NCI-H2171 treated with DMSO at 0.1 percent for 48 hours (cell line): ENCODE measurements at places on chromosomes 6 and 20.

- DNase-seq, result peak; percentile 73
Observed at GRCh38 chr6:53758496-53758895, 36.3 kb upstream of the LRRC1 start.

- DNase-seq, result no peak
Observed at GRCh38 chr6:119308991-119309657, 40.4 kb downstream of the MAN1A1 start.

GRCh38 chr6:106098383-106099234 is 12.5 kb downstream of the PRDM1 start:
- DNase-seq, result no peak

DNA sequence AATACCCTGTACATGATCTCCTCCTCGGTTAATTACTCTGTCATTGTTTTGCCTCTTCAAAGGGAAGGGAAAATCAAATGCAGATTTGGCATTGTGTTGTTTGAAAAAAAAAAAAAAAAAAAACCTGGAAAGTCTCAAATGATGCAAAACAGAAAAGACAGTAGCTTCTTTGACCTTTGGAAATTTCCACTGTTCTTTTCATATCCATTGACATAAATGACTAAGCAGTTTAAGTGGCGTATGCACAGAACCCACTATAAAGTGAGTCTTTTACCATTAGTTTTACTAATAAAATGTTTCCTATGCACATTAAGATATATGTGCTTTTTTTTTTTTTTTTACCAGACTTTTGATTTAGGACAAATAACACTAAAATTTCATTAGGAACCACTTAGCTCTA is 704.3 kb downstream of the TFAP2A start:
- DNase-seq, result no peak

GRCh38 chr20:48698507-48699267 is 129.1 kb downstream of the PREX1 start:
- DNase-seq, result no peak

DNA sequence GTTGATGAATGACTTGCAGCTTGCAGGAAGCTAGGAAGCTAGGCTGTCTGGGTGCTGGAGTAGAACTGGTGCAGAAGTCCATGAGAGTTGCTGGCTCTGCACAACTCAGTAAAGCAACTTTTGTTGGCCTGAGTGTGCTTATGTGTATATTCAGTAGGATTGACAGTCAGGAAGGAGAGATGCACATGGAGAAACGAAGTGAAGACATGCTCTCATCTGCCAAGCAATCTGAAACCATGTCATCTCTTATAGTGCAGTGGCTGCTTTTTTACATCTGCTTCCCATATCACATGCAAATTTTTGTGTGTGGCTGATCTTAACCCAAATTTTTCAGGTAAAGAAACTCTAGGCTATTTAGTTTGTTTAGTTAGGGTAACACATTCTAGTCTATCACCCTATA is 252.4 kb upstream of the HS3ST5 start:
- DNase-seq, result no peak

- no peak for DNase-seq
Observed at GRCh38 chr6:51289041-51289440, 470.4 kb downstream of the TFAP2B start.

DNA sequence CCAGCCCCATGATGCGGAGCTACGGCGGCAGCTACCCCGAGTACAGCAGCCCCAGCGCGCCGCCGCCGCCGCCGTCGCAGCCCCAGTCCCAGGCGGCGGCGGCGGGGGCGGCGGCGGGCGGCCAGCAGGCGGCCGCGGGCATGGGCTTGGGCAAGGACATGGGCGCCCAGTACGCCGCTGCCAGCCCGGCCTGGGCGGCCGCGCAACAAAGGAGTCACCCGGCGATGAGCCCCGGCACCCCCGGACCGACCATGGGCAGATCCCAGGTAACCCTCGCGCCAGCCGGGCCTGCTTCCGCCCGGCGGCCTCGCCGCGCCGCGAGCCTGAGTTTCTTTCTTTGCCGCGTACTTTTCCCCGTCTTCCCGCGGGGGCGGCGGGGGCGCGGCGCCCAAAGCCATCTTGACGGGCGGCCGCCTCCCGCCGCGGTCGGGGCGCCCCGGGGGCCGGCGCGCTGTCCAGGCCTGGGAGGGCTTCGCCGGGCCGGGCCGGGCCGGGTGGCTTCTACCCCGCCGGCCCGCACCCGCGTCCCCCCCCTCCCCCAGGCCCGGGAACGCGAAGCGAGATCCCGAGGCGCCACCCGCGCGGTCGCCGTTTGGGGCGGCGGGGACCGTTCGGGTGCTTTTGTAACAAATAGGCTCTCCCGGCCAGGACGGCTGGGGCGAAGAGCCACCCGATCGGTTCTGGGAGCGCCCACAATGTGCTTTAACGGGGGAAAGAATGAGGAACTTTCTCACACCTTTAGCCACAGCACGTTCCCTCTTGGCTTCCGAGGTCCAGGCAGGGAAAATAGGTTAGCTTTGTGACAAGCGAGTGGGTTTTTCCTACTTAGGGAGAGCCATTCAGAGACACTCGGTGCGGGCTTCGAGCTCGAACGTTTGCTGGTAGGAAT is 2.3 kb downstream of the ARID1B start:
- peak; percentile 60 for DNase-seq

- DNase-seq, result no peak
Observed at GRCh38 chr6:143936778-143937667, 71.0 kb downstream of the PLAGL1 start.

GRCh38 chr20:60313614-60314013 is 355.4 kb downstream of the CDH26 start:
- DNase-seq, result no peak

DNA sequence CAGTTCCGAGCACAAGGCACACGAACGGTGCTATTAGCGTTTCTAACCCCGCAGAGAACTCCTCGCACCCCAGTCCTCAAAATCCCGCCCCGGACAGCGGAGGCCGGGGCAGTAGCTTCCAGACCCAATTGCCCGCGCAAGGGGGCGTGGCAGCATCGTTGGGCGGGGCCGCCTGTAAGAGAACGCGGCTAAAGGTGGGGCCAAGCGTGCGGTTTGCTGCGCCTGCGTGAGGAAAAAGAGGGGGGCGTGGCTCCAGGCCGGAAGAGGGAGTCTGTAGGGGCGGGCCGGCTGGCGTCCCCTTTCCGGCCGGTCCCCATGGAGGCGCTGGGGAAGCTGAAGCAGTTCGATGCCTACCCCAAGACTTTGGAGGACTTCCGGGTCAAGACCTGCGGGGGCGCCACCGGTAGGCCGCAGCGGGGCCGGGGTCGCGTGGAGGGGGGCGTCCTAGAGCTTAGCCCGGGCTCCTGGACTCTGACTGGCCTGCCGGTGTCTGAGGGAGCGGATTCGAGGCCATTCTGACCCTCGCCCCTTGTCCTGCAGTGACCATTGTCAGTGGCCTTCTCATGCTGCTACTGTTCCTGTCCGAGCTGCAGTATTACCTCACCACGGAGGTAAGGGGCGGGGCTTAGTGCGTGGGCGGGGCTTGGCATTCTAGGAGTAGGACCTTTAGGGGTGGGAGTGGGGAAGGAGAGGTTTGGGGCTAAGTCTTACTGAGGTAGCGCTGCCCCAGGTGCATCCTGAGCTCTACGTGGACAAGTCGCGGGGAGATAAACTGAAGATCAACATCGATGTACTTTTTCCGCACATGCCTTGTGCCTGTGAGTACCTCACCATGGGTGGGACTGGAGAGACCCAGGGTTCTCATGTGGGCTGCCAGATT is at the start of gene ERGIC3:
TSS of gene ERGIC3 (plus strand) at position 296 of the 880 bp plus-strand sequence. CDS start at position 316, 20 bp downstream.
- DNase-seq, result peak; percentile 99

DNA sequence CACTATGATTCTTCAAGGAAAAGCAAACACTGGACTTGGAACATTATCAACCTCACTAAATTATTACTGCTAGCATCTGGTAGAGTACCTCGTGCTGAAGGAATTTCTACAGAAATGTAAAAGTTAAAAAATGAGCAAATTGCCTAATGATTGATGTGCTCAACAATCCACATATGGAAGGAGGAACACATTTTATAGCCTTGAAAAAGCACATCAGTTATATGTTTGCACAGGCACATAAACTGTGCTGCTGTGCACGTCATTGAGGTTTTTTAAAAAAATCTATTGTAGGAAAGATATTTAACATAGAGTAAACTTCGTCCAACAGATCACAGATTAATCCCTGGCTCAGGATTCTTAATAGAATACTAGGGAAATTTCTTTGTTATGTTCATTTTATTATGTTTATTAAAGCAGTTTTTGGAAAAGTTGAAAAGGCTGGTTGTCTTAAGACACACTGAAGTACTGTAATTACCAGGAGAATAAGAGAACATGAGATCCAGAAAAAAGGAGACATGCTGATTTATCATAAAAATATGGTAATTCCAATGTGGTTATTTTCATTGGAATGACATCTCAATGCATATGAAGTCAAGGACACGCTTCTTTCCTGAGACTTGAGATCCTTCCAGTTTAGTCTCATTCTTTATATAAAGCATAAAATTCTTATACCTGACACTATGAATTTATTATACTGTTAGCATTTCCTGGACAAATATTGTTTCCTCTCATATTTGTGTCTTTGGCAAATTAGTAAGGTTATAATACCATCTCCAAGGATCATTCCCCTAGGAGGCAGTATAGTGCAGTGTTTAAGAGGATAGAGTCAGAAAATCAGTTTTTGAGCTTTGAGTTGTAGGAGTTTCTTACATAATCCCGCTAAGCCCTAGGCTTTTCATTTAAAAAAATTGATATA is 511.1 kb downstream of the TENT5A start:
- no peak for DNase-seq

DNA sequence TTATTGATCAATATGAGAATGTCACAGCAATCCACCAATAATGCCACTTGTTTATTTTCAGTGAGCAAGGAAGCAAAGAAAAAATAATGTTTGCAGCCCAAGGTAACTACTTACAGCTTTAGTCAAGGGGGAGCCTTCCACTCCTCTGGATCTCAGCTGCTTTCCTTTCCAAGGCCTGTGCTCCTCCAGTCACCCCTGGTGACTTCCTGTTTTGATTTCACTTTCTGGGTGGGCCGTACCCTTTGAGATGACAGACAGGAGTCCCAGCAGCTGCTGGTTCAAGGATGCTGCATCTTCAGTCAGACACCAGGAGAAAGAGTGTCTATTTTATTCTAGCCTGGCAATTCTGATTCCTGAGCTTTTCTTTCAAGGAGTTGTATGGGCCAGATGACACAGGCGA is 5.6 kb upstream of the VNN2 start:
- no peak for DNase-seq

- DNase-seq, result no peak
Observed at GRCh38 chr20:53990003-53990402, 80.4 kb downstream of the BCAS1 start.

- DNase-seq, result no peak
Observed at GRCh38 chr6:31293343-31293742, 21.5 kb upstream of the HLA-C start.

GRCh38 chr20:57261457-57262251 is 4.8 kb downstream of the BMP7 start:
- DNase-seq, result no peak
